ENCODE measurements at places on chromosomes 1 and 21. TPM values are rescaled to one million over a fixed set of nuclear protein-coding genes. Genes with fewer than 3 reads are reported as not detected.

The SRM gene
- total RNA-seq: 72.3 TPM

The ADAMTS1 gene
- 1.6 TPM for total RNA-seq

The TRIM67 gene
- not detected for total RNA-seq

DNA sequence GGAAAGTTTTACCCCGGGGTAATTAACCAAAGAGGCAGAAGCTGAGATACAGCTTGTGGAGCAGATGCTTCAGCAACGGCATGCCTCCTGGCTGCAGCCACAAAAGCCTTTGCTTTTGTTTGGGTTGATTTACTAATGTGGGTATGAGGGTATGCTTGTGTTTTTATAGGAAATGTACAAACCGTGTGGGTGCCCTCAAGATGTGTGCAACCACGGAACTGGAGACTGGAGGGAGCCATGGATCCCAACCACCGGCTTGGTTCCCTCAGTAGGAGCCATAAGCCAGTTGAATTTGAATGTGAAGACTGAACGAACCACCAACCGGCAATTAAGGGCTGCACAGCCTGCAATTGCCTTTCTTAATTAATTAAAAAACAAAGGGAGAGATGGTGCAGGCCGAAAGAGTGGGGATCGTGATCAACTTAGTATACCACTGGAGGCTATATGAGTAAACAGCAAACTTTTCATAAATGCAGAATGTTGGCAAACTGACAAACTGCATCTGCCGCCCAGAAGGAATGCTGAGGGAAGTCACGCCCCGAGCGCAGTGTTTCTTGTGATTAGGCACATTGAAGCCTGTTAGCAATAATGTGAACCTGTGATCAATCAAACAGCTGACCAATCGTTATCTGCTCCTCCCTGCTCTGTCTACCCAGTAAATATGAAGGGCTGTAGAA, 104.1 kb downstream of the DISP1 start:
- DNase-seq: no peak

- no peak for DNase-seq
Observed at GRCh38 chr1:57101209-57101608, 135.4 kb upstream of the C8B start.

DNA sequence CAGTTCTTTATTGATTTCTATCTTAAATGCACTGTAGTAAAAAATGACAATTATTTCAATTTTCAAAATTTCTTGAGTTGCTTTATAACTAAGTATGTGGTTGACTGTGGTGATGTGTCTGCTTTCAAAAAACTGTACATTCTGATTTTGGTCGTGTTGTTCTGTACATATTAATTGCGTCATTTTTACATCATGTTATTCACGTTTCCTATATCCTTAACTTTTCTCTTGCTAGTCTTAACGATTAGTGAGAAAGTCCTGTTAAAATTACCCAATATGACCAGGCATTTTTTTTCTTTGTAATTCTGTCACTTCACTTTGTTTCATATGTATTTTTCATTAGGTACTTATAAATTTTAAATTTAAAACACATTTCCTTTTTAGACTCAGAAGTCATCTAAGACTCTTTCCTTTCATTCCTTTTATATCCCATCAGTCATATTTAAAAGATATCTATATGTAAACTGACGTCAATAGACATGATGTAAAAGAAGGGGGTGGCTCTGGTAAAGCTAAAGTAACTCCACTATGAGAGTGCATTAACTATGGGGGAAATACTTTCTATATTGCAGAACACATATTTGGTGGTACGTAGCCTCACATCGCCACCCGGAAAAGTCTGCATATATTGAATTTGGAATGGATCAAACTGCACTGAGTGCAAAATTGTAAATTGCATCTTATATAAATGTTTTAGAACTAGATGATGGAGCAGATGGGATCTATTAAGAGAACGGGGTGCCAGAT, 1.1 kb upstream of the COA6 start:
- DNase-seq: no peak

Measured in activated naive CD8-positive, alpha-beta T cell treated with anti-CD3 and anti-CD28 coated beads, Interleukin-2, amount 10 ng/mL, durations not matched to agents 7 days and 5 days (primary cell).